ENCODE measurements at places on chromosomes 7 and 10.

GRCh38 chr7:3280445-3280844, 20.6 kb upstream of the SDK1 start:
- no peak for DNase-seq

GRCh38 chr7:96426027-96426426, 104.1 kb upstream of the SLC25A13 start:
- DNase-seq, result no peak

- no peak for DNase-seq
Observed at GRCh38 chr10:79434821-79435251, 10.6 kb downstream of the ZCCHC24 start.

- DNase-seq, result peak; percentile 15
Observed at GRCh38 chr10:96513698-96514561, at the start of gene TLL2. TSS of gene TLL2 (minus strand) at chr10:96513926. CDS start at chr10:96513685, 241 bp downstream.

DNA sequence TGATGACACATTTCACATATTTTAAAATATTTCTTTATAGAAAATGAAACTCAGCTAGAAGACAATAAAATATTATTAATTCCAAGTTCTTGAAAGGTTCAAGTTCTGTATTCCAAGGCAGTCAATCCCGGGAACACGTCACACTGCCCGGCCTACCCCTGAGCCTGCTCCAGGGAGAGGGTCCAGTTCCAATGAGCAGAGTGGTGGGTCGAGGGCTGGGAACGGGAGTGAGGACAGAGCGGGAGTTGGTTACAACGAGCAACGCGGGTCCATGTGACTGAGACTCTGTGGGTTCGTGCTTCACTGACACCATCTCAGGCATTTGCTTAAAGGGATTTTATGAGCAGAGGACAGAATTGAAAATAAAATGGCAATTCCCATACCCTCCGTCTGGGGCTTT, 209.4 kb downstream of the TCERG1L start:
- DNase-seq, result no peak

Data from stimulated activated CD4-positive, alpha-beta T cell treated with anti-CD3 and anti-CD28 coated beads, Interleukin-4, amount 100 ng/mL, for 4 hours (primary cell).